DMS 273 treated with DMSO at 0.1 percent for 48 hours (cell line): ENCODE measurements at places on chromosomes 1 and 21.

DNA sequence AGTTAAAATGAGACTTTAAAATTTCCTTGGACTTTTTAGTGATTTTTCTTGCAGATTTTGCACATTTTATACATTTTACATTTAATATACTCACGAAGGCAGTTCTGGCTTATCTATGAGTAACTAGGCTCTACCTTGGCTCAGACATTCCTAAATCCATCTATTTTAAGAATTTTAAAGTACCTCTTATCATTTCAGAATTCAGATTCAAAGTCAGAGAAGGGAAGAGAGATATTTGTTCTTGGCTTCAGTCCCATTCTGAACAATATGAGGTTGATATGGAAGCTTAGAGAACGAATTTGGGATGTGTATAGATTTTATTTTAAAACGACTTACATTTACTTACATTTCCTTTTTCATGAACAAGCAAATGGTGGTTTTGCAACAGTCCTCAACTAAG lies 230.2 kb downstream of the LMO4 start:
- no peak for DNase-seq

DNA sequence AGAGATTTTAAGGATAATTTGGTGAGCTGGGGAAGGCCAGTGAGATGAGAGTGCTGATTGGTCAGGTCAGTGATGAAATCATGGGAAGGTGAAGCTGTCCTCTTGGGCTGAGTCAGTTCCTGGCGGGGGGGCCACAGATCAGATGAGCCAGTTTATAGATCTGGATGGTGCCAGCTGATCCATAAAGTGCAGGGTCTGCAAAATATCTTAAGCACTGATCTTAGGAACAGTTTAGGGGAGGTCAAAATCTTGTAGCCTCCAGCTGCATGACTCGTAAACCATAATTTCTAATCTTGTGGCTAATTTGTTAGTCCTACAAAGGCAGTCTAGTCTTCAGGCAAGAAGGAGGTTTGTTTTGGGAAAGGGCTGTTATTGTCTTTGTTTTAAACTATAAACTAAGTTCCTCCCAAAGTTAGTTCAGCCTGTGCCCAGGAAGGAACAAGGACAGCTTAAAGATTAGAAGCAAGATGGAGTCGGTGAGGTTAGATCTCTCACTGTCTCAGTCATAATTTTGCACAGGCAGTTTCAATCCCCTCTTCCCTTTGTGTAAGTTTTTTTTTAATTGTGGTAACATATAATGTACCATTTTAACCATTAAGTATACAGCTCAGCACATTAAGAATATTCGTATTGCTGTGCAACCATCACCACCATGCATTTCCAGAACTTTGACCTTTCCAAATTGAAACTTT lies 39.4 kb downstream of the PTAFR start:
- no peak for DNase-seq

GRCh38 chr21:42495765-42496119 lies 282 bp downstream of the RSPH1 start:
- DNase-seq: no peak

GRCh38 chr1:28288487-28288886 lies 29.2 kb downstream of the SESN2 start:
- DNase-seq: no peak

DNA sequence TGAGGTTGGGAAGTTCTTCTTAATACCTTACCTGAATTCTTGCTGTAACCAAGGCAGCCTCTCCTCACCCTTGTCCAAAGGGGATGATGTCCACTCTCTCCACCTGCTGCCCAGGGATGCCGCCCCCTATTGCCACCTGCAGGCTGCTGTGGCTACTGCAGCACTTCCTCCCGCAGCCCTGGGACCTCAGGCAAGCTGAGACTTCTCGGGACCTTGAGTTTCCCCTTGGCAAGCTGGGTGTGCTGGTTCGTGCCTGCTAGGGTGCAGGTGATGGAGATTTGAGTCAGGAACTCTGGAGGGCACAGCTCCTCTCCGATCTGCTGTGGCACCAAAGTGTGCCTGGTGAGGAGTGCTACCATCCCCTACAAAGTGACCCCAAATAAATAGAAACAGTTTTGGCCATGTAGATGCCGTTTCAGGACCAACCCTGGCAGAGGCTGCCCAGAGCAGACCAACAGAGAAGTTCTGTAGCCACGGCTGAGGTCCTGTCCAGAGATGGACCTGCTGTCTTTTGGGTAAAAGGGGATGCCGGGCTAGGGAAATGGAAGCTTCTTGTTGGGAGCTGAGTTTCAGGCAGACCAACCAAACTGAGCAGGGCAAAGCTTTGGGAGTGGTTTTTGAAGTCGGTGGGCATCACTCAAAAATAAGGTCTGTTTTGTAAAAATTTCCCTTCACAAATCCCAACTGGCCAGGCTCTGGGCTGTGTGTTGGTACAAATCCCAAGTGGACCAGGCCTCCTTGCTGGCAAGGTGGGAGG lies 31.7 kb downstream of the RUNX3 start:
- DNase-seq: no peak

DNA sequence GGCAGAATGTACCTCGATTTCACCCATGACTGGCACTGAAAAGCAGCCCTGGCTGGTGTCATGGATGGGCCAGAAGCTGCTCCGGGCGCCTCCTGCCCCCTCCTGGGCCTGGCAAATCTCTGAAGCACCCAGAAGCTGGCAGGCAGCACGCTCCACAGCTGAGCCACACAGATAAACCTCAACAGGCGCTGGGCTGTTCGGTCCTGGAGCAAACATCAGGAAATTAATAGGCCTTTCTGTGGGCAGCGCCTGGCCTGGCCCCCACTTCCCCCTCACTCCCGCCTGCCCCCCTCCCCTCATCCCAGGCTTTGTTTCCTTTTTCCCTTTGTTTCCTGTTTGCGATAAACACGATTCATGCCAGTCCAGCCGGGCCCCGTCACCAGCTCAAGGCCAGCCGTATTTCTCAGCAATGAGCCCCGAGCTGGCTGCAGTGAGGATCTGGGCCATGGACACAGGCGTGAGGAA lies 20.1 kb upstream of the DISP3 start:
- DNase-seq: no peak

- no peak for DNase-seq
These were observed 1280.3 kb upstream of the B3GALT2 start for GRCh38 chr1:194466706-194467105.

GRCh38 chr1:100077531-100077930 lies 55.2 kb downstream of the SASS6 start:
- no peak for DNase-seq
